Psoas muscle (tissue), 8 donors: ENCODE measurements at places on chromosomes 16 and 17. TPM values are rescaled to one million over a fixed set of nuclear protein-coding genes. Genes with fewer than 3 reads are reported as not detected.

The TP53TG3B gene
- not detected for total RNA-seq

The GSG1L gene
- total RNA-seq, result not detected

The GPT2 gene
- 110 TPM for total RNA-seq

The CBFA2T3 gene
- 15.0 TPM for total RNA-seq

The RHBDL3 gene
- total RNA-seq, result 0.19 TPM

The KRT27 gene
- total RNA-seq, result not detected

The HBA2 gene
- total RNA-seq, result 59.5 TPM

The FAM171A2 gene
- total RNA-seq, result 0.22 TPM

The TP53 gene
- total RNA-seq, result 19.5 TPM

The TP53TG3C gene
- not detected for total RNA-seq

The PERCC1 gene
- not detected for total RNA-seq

The TP53TG3 gene
- not detected for total RNA-seq

The FBXW10 gene
- 0.41 TPM for total RNA-seq

The DYNLRB2 gene
- not detected for total RNA-seq

The ZDHHC1 gene
- total RNA-seq, result 11.0 TPM

The TUBB3 gene
- total RNA-seq, result 0.30 TPM
